Left lung (tissue), 14 donors: ENCODE measurements at places on chromosomes 1 and 21. TPM values are rescaled to one million over a fixed set of nuclear protein-coding genes. Genes with fewer than 3 reads are reported as not detected.

Gene SFN
- 0.60 TPM for polyA plus RNA-seq

Gene GRHL3
- 0.38 TPM for polyA plus RNA-seq

Gene OR2AK2
- polyA plus RNA-seq: not detected

Gene FAM72C
- polyA plus RNA-seq: 0.96 TPM

Gene DLGAP3
- 0.23 TPM for polyA plus RNA-seq

Gene MTARC1
- 21.5 TPM for polyA plus RNA-seq

Gene RBP7
- 1.3 TPM for polyA plus RNA-seq

Gene SPATA46
- 0.55 TPM for polyA plus RNA-seq
